ENCODE measurements at places on chromosomes 12 and 14.

DNA sequence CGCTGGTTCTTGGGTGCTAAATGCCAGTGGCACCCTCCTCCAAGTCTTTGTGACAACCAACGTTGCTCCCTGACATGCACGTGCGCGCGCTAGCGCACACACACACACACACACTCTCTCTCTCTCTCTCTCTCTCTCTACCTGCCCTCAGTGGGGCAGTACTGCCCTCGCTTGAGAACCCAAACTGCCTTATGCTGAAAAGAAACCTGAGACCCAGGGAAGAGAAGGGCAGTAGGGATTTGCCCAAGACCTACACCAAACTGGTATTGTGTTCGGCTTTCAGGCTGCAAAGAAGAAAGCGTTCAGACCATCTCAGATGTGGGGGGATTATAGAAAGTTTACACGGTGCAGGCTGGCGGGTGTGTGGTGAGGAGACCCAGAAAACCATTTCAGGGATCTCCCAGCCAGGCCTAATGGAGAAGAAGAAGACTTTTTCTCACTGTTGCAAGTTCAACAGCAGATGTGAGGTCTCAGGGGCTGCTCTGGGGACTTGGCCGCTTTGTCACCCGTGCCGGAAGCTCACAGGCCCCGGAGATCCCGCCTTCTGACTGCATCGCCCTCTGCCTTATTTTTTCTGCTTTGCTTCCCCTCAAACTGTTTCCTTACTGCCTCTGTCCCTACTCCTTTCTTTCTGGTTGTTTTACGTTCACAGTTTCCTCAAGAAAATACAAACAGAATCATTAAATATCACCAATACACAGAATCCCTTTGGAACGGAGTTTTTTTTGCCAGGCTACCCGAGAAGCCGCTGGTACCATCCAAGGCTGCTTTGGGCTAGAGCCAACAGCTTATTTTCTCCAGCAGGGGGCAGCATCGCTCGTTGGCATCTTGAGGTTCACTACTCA, 82.4 kb downstream of the PPM1A start:
- peak; percentile 71 for DNase-seq

- DNase-seq, result no peak
These were observed 427.2 kb downstream of the TRHDE start for GRCh38 chr12:72699362-72699761.

DNA sequence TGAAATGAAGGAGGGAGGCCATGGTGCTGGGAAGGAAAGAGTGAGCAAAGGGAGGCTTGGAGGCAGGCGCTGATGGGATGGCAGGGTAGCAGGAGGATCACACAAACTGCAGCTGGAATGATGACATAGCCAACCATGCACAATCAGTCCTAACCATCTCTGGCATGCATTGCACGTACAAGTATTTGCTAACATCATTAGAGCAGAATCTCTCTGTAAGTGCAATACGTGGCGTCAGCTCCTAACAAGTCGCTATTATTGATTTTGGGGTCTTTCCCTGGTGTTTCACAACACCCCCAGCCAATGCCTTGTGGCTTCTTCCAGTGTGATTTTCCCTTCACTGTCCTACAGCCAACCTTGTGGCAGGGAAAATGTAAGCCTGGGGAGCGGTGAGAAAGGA, 18.5 kb downstream of the BDKRB1 start:
- DNase-seq, result no peak

DNA sequence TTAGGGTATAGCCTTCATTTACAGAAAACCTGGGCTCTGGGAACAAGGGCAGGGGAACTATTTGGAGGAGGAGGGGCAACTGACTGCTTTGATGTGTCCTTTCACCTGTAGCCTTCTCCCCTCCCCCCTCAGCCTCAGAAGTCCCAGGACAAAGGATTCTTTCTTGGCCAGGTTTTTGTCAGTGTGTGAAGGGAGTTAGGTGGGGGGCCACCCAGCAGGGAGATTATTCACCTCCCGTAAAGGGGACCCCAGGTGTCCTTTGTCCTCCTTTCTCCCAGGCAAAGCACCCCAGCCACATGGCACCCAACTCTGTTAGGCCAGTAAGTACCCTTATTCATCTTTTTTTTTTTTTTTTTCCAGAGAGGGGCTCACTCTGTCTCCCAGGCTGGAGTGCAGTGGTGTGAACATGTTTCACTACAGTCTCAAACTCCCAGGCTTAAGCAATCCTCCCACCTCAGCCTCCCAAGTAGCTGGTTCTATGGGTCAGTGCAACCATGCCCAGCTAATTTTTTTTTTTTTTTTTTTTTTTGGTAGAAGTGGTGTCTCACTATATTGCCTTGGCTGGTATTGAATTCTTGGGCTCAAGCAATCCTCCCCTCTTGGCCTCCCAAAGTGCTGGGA, 723 bp upstream of the NFE2 start:
- DNase-seq, result no peak

DNA sequence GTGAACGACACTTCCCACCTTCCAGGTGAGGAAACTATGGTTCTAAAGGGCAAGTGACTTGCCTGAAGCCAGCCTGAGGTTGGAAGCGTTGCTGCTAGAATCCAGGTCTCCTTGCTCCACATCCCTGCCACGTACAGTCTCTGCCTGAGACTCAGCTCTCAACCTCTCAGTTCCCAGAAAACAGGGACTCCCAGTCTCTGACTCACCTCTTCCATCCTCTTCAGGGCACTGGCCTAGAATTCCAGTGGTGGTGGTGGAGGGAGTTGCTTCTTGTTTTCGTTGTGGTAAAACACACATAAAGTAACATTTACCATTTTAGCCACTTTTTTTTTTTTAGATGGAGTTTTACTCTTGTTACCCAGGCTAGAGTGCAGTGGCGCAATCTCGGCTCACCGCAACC, 7.3 kb downstream of the GPR68 start:
- DNase-seq, result no peak

DNA sequence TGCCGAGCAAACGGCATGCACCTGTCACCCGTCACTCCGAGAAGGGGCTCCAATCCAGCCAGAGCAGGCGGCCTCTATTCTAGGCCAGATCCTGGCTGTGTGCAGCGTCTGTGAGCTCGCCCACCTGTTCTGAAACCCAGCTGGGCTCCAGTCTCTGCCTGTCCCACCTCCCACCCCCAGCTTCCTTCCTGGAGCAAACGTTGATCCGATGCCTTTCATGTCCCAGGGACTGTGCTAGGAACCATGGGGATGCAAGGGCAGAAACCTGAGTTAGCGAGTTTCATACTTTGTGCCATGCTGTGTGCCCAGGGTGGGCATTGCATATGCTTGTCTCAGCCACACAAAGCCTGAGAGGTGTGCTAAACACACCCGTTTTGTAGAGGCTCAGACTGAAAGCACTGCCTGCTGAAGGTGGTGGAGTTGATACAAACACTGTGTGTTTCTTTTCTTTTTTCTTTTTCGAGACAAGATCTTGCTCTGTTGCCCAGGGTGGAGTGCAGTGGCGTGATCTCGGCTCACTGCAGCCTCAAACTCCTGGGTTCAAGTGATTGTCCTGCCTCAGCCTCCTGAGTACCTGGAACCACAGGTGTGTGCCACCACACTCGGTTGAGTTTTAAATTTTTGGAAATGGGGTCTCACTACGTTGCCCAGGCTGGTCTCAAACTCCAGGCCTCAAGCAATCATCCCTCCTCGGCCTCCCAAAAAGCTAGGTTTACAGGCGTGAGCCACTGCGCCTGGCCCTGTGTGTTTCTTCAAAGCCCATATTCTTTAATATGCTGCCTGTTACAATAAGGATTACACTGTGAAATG, 84.1 kb upstream of the MED13L start:
- no peak for DNase-seq

GRCh38 chr12:50728417-50728816, 35.5 kb upstream of the ATF1 start:
- no peak for DNase-seq

- no peak for DNase-seq
These were observed 1248.3 kb upstream of the USP15 start for GRCh38 chr12:61011767-61012423.

GRCh38 chr14:56608689-56609088, 29.1 kb downstream of the TMEM260 start:
- no peak for DNase-seq

GRCh38 chr14:74697011-74697410, 15.9 kb downstream of the AREL1 start:
- DNase-seq, result no peak

DNA sequence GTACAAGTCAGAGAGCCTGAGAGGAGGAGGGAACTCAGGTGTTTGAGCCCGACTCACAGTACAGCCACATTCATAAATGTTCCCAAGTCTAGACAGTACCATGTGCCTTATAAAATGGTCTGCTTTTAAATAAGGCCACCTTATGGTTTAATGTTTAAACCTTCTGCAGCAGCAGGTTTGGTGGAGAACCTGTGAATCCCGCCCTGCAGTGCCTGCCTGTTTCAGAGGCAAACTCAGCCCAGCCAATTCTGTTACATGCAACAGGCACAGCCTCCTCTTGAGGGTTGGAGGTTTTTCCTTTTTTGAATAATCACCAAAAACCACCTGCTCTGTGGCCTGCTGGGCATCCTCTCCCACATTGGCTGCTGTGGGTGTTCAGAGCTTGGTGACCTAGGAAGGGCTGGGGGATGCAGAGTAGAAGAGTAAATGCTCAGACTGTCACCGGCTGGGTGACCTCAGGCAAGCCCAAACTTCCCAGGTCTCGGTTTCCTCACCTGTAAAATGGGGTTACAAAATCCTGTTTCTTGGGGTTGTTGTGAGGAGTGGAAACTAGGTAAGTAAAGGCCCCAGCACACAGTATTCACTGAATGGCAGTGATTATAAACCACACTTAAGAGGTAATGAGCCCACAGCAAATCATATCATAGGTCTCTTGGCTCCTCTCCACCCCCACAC, 28.0 kb downstream of the NUAK1 start:
- no peak for DNase-seq

GRCh38 chr12:80068173-80068572, 31.2 kb upstream of the OTOGL start:
- no peak for DNase-seq

DNA sequence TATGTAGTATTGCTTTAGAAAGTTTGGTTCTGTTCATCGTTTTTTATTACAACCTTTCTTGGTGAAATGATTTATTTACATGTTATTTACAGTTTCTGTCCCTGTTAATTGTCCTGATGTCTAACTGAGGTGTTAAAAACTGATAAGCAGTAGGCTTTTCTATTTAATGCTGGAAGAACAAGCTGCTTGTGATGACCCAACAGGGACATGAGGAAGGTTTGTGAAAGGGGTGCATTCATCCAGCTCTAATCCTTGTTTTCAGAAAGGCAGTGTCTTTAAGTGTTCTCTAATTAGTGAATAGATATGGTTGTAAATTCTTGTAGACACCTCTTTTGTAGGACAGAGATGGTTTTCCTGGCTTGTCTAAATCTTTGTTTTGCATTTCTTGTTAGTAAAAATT, 191.4 kb downstream of the FOXA1 start:
- DNase-seq, result no peak

DNA sequence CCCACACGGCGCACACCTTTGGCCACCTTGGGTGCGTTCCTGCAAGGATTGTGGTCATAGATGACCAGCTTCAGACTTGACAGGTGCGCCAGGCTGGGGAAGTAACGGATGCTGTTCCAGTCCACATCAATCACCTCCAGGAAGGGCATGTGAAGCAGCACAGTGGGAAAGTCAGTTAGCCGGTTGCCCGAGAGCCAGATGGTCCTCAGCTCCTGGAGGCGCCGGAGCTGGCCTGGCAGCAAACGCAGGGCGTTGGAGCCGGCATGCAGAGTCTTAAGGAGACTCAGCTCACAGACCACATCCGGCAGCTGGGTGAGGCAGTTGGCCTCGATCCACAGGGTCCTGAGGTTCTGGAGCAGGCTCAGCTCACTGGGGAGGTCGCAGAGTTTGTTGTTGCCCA, 581 bp downstream of the LRRC10 start:
- DNase-seq, result no peak

- no peak for DNase-seq
These were observed 418.6 kb downstream of the SLC16A7 start for GRCh38 chr12:60014436-60014835.

- DNase-seq, result no peak
These were observed 126.7 kb upstream of the HIF1A start for GRCh38 chr14:61568572-61569011.

GRCh38 chr14:69572030-69572840, 2.4 kb downstream of the CCDC177 start:
- peak; percentile 68 for DNase-seq

- peak; percentile 4 for DNase-seq
These were observed 1.3 kb upstream of the CACNA2D4 start for GRCh38 chr12:1919763-1920162.

DNA sequence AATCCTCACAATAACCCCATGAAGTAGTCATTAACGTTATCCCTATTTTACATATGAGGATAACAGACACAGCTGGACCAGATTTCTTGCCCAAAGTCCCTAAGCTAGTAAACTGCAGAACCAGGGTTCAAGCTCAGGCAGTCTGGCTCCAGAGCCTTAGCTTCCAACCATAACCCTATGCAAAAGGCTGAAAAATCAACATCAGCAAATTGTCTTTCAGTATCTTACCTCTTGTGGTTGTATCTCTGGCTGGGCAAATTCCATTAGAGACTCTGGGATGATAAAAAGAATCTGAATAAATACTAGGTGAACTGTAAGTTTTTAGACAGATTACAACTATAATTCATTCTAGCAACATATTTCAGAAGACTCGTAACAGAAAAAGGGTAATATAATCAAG, 24.7 kb downstream of the CAPRIN2 start:
- no peak for DNase-seq

DNA sequence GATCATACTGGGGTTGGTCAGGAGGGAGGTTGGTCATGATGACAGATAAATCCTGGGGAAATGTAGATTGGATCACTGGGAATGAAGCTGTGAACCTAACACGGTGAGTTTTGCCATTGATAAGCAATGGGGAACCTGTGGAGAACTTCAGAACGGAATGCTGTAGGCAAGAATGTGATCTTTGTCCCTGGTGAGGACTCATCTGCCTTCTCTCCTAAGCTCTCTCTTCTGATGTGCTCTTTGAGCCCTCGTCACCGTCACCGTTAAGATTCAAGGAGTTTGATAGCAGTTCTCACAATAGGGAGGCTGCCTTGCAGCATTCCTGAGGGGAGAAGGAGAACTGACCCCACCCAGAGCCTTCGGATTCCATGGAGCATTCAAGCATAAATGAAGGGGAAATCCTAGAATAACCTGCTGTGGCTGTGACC, 217.6 kb downstream of the ANO6 start:
- DNase-seq, result no peak

GRCh38 chr12:47165934-47166333, 86.2 kb upstream of the AMIGO2 start:
- no peak for DNase-seq

DNA sequence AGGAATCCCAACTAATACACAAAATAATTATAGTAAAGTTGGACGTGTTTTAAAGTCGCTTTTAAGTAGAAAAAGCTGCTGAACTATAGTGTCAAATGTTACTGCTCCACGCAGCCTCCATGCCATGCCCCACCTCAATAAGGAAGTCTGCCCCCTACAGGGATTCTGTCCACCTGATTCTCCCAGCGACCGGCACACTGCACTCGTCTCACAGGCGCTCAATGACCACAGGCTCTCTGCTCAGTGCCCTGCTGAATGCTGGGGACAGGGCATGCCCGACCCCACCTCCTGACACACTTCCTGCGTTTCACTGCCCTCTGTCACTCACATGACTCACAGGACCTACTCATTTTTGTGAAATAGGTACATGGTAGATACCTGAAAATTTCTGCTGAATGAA, 48.9 kb downstream of the BDKRB1 start:
- DNase-seq, result peak; percentile 21

- no peak for DNase-seq
These were observed 3.7 kb upstream of the SELPLG start for GRCh38 chr12:108637222-108637971.
